Stimulated activated CD8-positive, alpha-beta memory T cell treated with anti-CD3 and anti-CD28 coated beads, Interleukin-2, amount 100 ng/mL, for 48 hours (primary cell): ENCODE measurements at places on chromosomes 1 and 21.

DNA sequence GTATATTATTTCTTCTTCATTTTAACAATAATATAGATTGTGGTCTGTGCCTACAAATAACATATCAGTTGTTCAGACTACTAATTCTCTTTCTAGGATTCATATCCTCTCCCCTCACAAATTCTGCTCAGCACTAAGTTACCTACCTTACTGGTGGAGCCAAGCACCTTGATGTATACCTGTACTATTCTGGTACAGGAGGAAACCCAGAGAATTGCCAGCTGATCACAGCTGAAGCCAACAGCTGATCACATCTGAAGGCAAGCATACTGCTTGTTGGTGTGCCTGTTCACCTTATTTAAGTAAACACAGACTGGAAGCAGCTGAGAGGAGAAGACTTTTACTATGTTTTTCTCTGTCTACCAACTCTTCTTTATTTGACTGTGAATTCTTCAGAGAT lies 101.8 kb downstream of the PBX1 start:
- no peak for DNase-seq

DNA sequence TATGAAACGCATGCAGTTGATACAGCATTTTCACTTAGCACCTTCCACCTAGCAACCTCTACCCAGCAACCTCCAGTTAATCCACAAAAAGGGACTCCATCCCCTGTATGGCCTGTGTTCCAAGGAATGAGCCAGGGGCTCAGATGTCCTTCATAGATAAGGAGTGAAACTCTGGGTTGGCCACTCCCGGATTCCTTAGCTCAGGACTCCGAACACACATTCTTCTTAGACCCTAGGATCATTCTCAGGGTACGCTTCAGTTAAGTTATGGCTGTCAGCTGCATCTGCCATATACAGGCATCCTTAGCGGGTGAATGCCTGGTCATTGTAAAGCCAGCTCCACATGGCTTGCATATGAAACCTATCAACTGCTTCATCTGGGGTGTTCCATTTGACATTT lies 15.9 kb upstream of the IFI6 start:
- no peak for DNase-seq

DNA sequence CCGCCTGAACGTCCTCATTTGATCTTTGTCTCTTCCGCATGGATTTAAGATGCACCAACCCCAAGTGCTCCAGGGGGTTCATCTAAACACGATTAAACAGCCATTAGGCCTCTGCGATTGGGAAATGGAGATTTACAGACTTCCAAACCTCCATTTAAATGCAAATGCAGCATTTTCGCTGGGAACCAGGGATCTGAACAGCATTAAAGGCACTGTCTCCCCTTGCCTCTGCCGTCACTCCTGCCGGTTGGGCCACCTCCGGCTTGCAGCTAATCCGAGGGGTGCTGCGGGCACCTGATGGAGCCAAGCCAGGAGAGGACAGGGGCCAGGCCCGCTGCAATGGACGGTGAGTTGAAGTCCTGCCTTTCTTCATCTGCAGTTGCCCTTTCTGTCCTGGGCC lies 70.3 kb upstream of the KLHDC7A start:
- DNase-seq = no peak

GRCh38 chr1:238898856-238899255 lies 487.5 kb upstream of the CHRM3 start:
- DNase-seq = no peak

- no peak for DNase-seq
Measured at GRCh38 chr21:41726970-41727783, 39.7 kb downstream of the RIPK4 start.

- no peak for DNase-seq
Measured at GRCh38 chr1:175220853-175221556, 28.4 kb upstream of the KIAA0040 start.

DNA sequence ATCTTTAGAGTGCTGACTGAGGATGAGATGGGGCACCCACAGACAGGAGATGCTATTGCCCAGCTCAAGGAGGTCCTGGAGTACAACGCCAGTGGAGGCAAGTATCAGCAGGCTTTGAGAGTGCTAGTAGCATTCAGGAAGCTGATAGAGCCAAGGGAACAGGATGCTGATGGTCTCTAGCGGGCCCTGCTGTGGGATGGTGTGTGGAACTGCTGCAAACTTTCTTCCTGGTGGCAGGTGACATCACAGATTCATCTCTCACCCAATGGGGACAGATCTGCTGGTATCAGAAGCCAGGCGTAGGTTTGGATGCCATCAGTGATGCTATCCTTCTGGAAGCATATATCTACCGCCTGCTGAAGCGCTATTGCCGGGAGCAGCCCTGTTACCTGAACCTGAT lies 609.8 kb upstream of the NCAM2 start:
- DNase-seq = no peak

DNA sequence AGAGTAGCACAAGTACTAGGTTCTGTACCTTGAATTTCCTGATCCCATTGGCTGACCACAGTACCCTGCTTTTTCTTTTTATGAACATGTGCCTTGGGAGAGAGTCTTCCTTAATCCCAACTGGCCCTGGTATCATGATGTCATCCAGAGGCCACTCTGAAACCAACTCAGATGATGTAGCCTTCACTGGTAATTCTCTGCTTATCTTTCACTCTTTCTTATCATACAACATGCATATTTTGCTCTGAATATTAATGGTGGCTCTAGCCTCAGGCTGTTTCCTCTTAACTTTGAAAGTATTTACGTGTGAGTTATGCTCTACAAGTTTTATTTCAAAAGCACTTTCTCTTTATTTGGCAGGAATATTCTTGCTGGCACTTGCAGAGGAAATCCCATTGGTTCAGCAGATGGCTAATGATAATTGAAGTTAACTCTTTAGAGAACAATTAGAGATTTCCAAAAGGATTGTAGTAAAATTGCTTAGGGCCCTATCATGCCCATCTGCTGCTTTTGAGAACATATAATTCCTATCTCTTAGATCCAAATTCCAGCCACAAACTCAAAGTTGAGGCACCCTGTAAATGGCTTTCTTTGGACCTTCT lies 86.1 kb downstream of the PTGER3 start:
- no peak for DNase-seq

GRCh38 chr1:51686450-51686849 lies 69.6 kb downstream of the OSBPL9 start:
- DNase-seq = no peak

DNA sequence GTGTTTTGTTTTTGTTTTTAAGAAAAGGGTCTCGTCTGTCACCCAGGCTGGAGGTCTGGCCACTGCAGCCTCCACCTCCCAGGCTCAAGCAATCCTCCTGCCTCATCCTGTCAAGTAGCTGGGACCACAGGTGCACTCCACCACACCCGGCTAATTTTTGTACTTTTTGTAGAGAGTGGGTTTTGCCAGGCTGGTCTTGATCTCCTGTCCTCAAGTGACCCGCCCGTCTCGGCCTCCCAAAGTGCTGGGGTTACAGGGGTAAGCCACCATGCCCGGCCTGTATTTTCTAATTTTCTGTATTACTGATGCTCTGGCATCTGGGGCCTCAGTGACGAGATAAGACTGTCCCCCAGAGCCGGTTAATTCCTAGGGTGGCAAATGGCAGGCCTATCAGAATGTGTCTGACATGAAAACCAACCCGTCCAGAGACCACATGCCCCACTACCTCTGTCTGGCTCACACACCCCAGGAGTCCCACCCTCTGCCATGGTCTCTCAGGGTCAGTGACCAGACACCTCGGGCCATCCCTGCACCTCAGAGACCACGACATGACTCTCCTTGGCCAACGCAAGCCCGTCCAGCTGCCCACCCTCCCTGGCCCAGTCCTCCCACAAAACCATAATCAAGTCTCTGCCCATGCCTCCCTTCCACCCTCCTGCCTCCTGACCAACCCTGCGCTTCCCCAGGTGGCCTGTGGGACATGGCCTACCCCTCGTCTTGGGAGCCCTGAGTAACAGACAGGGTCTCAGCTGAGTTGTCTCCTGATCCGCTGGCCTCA lies 12.5 kb downstream of the NPHP4 start:
- DNase-seq = no peak

DNA sequence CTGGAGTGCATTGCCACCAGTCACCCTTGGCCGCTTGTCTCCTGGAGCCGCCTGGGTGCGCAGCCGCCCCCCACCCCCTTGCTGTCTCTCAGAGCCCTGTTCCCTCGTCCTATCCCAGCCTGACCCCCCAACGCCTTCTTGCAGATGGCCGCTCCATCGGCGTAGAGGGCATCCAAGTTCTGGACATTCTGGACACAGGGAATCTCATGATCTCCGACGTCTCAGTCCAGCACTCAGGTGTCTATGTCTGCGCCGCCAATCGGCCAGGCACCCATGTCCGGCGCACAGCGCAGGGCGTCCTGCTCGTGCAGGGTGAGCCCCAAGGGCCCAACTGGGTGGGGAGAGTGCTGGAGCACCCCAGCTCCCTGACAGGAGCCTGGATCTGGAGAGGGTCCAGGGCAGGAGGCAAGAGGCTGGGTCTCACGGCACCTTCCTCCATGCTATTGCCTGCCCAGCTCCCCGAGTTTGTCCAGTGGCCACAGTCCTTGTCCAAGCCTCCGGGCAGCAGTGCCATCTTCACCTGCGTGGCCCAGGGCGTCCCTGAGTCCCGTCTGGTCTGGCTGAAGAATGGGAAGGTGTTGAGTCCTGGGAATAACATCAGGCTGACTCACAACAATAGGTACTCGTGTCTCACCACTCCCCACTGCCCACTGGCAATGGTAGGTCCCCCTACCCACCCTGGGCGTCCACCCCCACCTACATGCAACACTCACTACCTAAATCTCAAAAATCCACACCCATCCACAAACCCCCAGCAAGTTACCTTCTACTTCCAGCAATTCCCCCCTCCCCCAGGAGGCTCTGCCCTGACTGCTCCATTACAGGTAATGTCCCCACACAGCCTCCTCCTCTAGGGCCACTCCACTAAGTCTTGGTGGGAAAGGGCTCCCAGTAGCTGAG lies 24.6 kb downstream of the SLC27A3 start:
- no peak for DNase-seq

DNA sequence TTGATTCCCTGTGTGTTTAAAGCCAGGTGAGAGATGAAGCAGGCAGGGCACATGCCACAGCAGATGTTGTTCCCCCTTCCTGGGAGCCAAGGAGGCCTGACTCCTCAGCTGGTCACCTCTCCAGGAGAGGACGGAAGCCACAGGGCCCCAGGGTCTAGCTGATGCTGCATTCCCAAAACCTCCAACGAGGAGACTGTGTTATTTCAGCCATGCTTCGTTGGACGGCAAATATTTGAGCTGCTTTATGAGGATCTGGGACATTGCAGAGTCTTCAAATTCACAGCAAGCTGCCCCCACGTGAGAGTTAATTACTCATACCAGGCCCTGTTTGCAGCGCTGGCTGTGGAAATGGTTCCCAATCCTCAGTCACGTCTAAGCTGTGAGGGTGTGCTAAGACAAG lies 85.3 kb downstream of the CDC7 start:
- no peak for DNase-seq

DNA sequence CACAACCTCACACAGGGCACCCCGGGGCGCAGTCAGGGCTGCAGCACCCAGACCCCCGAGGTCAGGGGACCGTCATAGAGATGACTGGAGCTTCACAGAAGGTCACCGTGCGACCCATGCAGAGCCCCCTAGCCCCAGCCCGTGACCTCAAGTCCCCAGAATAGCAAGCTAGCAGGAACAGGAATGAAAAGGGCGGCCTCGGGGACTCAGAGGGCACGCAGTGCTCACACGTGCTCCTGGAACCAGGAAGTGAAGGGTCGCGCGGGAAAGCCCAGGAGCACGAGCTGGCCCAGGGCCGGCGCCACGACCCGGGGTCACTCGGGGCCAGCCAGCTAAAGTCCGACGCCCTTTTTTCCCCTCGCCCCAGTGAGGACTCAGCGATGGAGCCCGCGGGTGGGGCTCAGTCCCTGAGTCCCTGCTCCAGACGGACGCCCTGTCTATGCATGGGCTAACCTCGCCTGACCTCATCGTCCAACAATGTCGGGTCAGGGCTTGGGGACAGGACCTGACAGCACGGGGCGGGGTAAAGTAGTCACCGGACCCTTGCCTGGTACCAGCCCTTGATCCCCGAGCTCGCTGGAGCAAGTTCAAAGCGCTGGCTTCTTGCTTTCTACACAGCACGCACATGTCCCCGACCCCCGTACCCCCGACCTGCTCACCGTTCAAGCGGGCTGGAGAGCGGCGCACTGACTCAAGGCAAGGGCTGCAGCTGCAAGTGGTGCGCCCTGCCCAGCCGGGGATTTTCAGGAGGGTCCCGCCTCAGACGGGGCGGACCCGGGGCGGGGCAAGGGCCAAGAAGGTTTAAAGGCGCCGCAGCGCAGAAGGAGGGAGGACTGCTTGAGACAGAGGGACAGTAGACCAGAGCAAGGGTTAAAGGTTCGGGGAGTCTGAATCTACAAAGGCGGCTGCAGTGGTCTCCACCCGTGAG lies at the start of gene TAGLN2:
TSS of gene TAGLN2 (minus strand) at position 717 of the 928 bp plus-strand sequence. CDS start 4,998 bp downstream, outside the sequence.
- DNase-seq = peak; percentile 87

DNA sequence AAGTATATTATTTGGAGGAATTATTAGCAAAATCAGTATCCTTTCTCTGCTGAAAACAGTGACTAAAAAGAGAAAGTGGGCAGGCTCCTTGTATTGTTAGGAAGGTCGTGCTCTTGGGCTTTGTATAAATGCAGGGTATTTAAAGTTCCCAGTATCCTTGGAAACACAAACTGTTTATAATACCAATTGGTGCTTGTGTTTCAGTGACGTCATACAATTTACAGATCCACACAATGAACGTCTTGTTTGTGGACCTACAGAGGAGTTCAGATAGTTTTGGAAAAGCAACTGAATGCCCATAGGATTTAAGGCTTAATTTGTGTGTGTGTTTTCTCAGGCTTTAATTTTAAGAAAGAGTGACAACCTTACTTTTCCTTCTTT lies 168.2 kb downstream of the RASAL2 start:
- DNase-seq = no peak

GRCh38 chr1:95033843-95034242 lies 38.9 kb downstream of the ALG14 start:
- no peak for DNase-seq

DNA sequence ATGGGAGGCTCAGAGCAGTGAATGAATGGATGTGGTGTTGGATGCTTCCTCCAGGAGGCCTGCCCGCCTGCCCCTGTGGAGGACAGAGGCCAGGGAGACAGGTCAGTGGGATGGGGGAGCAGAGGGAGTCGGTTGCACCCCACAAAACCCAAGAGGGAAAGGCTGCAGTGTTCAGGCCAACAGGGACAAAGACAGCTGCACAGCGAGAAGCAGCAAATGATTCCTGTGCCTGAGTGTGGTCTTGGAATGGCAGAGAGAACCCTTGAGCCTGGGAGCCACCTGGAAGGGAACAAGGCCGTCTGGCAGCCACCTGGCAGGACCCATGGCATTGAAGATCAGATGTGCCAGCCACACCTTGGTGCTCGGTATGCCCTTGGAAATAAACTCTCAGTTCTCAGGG lies 8.1 kb downstream of the TFF3 start:
- DNase-seq = no peak

- no peak for DNase-seq
Measured at GRCh38 chr1:1996207-1996651, 7.4 kb downstream of the CFAP74 start.
